ENCODE measurements at places on chromosomes 13 and 19.

GRCh38 chr13:18948012-18948663, 233.5 kb downstream of the TUBA3C start:
- DNase-seq = no peak

GRCh38 chr13:46211483-46212351, at the start of gene LRRC63:
Gene LRRC63, plus strand, starts transcription at chr13:46211928. Its CDS starts 1,107 bp downstream, at chr13:46213035.
- DNase-seq = peak; percentile 73

DNA sequence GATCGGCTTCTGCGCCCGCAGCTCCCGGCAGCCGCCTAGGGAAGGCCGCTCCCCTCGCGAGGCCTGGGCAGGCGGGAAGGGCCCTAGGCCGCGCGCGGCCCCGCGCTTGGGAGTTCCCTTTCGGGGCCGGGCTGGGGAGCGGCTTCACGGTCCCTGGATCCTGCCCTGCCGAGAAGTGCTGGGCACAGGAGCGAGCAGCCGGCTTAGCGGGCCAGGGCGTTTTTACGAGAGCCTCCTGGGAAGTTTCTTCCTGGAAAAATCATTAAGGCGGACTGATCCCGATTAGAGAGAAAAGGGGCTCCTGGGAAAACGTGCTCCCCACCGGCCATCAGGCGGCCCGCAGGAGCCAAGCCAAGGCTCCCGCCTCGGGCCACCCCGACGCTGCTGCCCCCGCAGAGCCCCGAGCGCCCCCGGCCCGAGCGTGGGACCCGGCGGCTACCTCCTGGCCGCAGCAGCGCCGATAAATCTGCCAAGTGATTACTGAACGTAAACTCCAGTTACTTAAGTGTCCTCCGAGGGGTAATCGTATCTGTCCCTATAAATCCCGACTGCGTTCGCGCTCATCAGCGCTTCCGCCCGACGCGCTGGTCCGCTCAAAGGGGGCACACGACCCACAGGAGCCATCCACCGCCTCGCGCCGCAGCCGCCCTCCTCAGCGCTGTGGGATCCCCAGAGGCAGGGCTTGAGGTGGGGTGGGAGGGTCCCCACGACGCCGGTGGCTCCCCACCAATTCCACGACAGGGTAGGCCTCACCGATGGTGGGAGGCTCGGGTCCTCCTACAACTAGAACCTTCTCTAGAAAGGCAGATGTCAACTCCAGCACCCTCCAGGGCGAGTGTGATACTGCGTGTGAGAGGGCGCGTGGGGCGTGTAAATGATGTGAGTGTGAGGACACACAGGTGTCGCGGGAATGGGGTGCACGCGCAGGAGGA, 2.8 kb downstream of the ZIC5 start:
- no peak for DNase-seq

- no peak for DNase-seq
These were observed at the start of gene ADPRHL1 for GRCh38 chr13:113452942-113453901. Gene ADPRHL1, minus strand, starts transcription at chr13:113453488. Its CDS starts 51 bp downstream, at chr13:113453437.

Measured in Kasumi-1 (cell line).